Activated CD8-positive, alpha-beta memory T cell treated with anti-CD3 and anti-CD28 coated beads for 48 hours (primary cell): ENCODE measurements at places on chromosomes 11 and 22.

DNA sequence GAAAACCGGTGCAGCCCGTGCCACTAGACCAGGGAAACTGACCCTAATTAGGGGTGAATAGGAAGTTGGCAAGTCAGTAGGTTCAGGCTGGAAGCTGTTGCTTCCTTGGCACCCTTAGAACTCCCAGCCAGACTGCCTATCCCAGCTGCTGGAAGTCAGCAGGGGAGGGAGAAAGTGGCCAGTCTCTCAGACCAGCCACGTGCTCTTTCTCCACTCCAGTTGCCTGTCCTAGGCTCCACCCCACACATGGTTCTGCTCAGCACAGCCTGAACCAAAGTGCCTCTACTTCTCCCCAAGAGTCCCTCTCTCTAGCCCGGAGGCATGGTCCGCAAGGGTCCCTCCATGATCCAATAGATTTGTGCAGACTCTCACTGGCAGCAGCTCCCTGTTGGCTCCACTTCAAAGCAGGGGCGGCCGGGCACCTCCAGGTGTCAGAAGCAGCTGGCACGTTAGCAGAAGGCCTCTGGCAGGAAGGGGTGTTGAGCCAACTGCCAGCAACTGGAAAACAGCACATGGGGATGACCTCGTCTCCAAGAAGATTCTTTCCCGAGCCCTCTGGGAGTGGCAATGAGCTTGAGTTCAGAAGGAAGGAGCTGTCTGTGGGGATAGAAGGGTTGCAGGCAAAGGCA is 27.7 kb downstream of the ARFGAP2 start:
- DNase-seq = no peak

DNA sequence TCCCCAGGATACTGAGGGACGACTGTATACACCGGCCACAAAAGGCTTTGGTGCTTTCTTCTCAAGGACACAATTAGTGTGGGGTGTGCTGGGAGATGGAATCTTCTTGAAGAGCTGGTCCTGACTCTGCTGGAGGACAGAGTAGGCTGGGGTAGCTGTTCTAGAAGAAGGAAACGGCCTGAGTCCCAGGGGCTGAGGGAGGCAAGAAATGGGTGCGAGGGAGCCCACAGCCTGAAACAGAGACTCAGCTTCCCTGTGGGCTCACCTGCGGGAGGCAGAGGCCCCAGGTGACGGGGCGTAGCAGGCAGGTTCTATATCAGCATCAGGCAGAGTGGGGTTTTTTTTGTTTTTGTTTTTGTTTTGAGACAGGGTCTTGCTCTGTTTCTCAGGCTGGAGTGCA is 36.6 kb downstream of the PARVG start:
- DNase-seq = no peak

DNA sequence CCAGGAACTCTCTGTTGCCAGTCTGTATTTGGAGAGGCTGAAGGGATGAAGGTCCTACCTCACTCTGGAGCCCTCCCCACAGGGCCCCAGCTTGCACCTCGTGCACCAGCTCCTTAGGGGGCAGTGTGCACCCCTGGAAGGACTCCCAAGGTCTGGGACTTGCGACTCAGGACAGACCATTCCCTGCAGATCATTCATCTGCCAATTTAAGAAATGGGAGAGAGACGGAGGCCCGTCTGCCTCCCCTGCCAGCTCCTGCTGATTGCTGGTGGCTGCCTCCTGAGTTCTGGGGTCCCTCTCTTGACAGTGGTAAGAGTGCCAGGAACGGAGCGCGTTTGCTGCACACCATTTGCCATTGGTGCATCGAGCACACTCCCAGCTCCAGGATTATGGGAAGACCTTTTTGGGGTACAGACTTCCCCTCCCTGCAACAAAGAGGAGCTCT is 27.4 kb upstream of the MALAT1 start:
- DNase-seq = no peak

GRCh38 chr22:30829901-30830550 is 135.4 kb downstream of the OSBP2 start:
- no peak for DNase-seq

DNA sequence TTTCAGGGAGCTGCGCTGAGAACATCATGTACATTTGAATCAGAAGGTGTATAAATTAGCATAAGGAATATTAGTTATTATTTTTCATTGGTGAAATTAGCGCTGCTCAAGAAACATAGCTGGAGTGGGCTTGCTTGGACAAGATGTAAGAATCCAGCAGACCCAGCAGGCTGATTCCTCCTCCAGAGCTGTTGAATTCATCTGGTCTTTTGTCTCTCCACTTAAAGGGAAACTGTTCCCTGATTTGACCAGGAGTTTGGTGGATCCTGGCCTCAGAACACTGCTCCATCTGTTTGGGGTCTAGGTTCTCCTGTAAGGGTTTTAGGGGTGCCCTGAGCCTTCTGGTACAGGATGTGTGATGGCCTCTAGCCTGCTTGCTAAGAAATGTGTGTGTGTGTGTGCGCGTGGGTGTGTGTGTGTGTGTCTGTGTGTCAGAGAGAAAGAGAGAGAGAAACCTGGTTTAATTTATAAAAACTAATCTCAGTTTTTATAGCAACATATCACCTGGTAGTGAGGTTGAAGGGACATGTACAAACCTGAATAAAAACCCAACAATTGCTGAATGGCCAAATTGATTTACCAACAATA is 8.3 kb upstream of the SORL1 start:
- no peak for DNase-seq

- DNase-seq = no peak
These were observed 12.3 kb upstream of the GNAZ start for GRCh38 chr22:23058063-23058462.

DNA sequence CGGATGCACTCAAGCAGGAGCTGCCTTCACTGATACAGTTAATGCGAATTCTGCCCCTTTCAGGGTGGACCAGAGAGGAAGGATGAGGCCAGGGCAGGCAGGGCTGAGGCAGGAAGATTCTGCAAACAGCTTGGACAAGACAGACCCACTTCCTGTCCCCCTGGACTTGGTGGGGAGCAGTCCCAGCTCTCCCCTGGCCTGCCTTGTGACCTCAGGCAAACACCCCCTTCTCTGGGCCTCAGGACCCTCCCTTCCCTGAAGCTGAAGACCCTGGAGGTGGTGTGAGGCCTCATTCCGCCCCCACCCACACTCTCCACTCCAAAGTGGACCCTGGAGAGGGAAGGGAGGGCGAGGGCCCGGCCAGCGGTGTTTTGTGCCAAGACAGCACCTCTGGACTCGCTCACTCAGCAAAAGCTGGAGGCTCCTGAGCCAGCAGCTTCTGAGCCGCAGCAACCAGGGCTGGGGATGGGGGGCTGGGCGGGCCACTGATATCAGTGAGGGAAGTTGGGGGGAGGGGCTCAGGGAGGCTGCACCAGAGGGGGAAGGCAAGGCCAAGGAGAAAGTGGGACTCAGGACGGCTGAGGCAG is 8.5 kb downstream of the RAB3IL1 start:
- DNase-seq = no peak

GRCh38 chr11:70669871-70670675 is 271.7 kb downstream of the CTTN start:
- no peak for DNase-seq

DNA sequence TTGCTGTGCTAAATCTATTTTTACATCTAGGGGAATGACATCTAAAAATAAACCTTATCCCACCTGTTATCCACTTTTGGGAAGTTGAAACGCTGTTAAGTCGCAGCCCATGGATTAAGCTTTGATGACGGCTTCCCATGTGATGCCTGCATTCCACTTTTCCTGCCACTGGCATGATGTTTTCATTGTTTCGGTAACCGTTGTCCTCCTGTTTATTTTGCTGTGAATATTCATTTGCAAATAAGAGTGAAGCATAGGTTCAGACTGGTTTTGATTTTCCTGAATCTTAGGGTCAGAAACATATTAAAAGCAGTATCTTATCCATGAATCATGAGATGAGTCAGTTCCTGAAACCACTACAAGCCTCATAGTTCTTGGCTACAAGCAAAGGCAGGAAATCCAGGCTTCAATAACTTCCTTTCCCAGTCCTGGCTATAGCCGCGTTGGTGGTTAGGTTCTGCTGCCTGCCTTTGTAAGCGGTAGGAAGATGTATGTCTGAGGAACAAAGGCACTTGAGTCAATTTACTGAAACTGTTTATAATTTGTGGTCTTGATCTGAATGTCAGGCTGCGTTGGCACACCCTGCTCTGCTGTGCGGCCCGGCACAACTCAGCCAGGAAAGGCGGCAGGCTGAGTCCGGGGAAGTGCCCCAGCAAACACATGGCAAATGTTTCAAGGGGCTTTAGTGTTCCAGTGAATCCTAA is 19.4 kb downstream of the TEAD1 start:
- DNase-seq = no peak

DNA sequence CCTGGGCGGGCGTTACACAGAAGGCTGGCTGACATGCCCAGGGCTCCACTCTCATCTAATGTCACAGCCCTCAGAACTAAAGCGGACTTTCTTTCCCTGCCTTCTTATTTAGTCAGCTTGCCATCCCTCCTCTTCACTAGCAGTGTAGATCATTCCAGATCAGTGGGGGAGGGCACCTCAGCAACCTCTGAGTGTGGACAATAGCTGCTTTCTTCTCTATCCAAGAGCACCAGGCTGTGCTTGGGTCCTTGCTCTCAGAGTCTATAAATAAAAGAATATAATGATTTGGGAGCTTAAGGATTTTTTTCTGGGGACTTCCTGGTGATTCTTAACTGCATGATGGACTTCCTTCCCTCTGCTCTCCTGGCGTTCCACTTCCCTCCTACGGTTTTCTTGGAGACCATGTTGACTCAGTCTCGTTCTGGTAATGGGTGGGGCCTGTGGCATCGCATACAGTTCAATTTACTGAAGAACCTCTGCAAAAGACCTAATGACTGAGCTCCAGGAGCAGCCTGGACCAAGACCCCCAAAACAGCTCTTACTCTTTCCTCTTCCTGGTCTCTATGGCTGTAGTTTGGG is 2.9 kb upstream of the HMBS start:
- DNase-seq = no peak

DNA sequence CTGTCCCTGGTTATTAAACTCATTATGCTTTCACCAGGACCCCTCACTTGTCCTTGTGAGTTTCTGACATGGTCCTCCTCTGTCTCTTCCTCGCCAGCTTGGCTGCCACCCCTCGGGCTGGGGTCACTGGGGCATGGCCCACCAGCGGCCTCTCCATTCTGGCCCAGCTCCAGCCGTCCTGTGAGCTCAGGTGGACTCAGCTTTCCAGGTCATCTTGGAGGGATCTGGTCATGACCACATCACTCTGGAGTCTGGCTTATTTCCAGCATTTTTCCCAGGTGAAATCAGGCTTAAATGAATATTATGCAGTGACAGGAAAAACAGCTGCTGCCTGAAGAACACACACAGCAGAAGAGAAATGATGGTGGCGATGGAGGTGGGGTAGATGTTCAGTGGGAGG is 224.5 kb downstream of the ADAMTS15 start:
- DNase-seq = no peak
